ENCODE measurements at places on chromosomes 16 and 17. TPM values are rescaled to one million over a fixed set of nuclear protein-coding genes. Genes with fewer than 3 reads are reported as not detected.

RNF43 gene
- 0.49 TPM for total RNA-seq

ITGAD gene
- total RNA-seq = not detected

CDRT15L2 gene
- not detected for total RNA-seq

CTRB1 gene
- total RNA-seq = not detected
